ENCODE measurements at places on chromosomes 6 and 20.

- no peak for DNase-seq
These were observed 32.1 kb upstream of the JAG1 start for GRCh38 chr20:10705801-10706459.

DNA sequence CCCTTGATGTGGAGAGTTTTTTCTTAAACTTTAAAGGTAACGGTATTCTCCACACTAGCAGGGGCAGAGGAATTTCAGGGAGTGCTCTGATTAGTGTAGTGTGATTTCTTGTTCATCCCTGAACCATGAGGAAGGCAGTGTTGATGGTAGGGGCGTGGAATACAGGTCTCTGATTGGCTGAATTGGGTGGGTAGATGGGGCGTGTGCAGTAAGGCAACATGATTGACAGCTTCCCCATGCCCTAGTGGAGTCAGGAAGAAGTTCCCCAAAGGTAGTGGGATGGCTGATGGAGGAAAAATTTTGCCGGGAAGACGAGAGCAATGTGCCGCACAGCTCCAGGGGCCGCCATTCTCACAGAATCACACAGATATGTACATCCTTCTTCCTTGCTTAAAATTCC, 97.4 kb upstream of the SALL4 start:
- DNase-seq, result no peak

- no peak for DNase-seq
These were observed 599.6 kb downstream of the PTPRT start for GRCh38 chr20:42589976-42590639.

GRCh38 chr6:64054861-64055260, 419.3 kb downstream of the PHF3 start:
- no peak for DNase-seq

DNA sequence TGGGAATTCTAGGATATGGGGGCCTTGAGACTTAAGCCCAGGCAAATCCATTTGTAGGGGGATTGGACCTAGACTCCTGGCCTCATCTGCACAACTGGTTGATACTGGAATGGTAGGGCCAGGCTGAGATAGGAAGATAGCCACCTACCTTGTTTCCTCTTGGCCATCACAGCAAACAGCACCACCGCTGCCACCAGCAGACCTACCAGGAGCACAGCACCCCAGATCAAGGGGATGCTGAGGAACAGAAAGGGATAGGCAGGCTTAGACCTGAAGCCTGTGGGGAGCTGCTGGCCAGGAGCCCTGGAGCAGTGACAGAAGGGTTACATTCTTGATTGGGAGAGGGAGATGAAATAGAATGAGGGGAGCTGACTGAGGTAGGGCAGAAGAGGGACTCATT, 3.5 kb downstream of the TREML1 start:
- DNase-seq, result no peak

- DNase-seq, result no peak
These were observed 25.7 kb upstream of the HINT3 start for GRCh38 chr6:125930765-125931418.

- no peak for DNase-seq
These were observed 43.6 kb downstream of the ZDHHC14 start for GRCh38 chr6:157424491-157425020.

- no peak for DNase-seq
These were observed 60.8 kb downstream of the CD24 start for GRCh38 chr6:106913676-106914280.

DNA sequence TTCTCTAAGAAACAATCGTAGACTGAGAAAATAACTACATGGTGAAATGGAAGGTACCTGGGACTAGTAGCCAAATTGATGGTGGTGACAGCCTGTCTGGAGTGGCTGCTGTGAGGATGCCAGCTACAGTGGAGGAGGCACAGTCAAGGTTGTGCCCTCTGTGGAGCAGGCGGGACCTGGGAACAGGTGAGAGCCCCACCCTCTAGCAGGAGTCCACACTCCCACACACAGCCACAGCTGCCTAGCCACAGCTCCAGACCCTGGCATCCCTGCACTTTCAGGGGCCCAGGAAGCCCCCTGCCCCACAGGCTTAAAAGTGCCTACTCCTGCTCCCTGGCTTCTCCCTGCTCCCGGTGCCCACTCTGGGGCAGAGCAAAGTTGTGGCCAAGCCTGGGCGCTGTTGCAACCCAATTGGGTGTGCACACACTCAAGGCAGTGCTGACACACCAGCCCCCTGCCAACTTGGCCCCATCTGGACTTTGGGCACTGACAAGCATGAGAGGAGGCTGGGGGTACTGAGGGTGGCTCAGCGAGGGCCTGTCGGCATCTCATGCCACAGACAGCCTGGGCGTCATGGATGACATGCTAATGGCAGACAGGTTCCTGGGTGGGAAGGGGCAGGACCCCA, 548.7 kb downstream of the TBC1D32 start:
- no peak for DNase-seq

- no peak for DNase-seq
These were observed 31.6 kb downstream of the MYLK4 start for GRCh38 chr6:2719093-2719455.

- DNase-seq, result no peak
These were observed 5.3 kb upstream of the PM20D2 start for GRCh38 chr6:89140347-89141156.

DNA sequence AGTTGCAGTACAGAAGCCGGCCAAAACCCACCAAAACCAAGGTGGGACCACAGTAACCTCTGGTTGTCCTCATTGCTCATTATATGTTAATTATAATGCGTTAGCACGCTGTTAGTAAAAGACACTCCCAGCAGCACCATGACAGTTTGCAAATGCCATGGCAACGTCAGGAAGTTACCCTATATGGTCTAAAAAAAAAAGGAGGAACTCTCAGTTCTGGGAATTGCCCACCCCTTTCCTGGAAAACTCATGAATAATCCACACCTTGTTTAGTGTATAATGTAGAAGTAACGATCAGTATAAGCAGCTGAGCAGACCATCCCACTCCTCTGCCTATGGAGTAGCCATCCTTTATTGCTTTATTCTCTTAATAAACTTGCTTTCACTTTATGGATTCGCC, 148.6 kb upstream of the EXOC2 start:
- DNase-seq, result no peak

DNA sequence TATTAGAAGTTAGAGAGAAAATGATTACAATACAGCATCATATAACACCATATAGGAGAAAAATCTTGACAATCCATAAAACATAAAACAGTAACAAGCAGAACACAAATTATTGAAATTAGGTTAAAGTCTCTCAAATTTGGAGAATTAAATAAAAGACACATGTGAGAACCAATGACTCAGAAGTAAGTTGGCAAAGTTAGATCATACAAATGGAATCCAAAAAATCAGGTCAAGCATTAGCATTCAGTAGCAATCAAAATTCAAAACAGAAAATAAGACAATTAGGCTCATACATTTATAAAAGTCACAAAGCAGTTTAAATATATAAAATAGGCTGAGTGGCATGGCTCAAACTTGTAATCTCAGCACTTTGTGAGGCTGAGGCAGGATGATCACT, 775.6 kb downstream of the PHF3 start:
- DNase-seq, result no peak

- no peak for DNase-seq
These were observed 1.7 kb downstream of the APMAP start for GRCh38 chr20:24990810-24991252.

DNA sequence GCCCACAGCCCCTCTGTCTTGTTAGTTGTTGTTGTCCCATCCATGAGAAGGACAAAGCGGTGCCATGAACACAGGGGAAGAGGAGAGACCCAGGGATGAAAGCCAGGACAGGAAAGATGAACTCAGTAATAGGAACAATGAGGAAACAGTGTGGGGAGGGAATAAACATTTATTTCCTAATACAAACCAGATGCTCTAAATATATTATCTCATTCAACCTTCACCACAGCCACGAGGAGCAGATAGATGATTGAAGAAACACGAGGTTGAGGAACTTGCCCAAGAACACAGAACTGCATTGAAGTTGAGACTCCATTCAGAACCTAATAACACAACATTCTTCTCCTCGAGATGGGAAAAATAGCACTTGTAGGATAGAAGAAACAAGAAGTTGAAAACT, 53.0 kb upstream of the AIG1 start:
- DNase-seq, result no peak

GRCh38 chr20:4412216-4412615, 309.5 kb upstream of the PRND start:
- no peak for DNase-seq

DNA sequence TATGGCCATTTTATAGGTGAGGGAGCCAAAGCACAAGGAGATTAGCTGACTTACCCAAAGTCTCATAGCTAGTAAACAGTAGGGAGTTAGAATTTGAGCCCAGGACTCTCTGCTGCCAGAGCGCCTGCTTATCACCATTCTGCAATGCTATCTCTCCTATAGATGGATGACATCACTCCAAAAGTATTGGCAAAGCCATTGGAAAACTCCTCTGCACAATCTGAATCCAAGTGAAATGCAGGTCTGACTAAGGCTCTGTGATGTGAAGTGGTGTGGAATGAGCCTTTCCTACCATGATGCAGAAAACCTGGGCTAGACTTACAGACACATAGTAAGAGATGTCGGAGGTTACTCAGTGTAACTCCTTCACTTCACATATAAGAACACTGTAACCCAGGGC, 106.3 kb downstream of the GRM1 start:
- no peak for DNase-seq

DNA sequence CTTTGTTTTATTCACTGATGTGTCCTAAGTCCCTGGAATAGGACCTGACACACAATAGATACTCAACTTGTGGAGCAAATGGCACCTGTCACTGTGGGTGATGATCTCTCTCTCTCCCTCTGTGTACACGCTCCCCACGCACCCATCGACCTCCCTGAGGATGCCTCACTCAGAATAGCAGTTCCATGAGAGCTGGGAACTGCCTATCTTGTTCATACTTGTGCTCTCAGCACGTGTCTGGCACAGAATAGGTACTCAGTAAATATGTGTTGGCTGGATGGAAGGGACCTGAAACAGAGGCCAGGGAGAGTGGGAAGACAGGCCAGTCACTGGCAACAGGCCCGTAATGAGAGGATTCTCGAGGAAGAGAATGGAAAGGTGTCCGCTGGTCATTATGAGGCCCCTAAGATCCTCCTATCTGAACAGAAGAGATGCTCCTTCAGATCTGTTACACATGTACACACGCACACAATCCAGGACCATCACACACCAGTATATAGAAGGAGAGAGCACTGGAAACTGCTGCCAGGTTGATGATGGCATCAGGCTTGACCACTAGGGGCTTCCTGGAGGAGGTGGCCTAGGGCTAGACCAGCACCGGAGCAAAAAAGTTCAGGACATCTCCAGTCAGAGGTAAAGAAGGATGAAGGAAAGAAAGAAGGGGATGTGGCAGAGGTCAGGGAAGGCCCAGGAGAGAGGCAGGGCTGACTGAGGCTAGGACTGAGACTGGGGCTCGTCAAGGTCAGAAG, 30.9 kb downstream of the VEGFA start:
- no peak for DNase-seq

DNA sequence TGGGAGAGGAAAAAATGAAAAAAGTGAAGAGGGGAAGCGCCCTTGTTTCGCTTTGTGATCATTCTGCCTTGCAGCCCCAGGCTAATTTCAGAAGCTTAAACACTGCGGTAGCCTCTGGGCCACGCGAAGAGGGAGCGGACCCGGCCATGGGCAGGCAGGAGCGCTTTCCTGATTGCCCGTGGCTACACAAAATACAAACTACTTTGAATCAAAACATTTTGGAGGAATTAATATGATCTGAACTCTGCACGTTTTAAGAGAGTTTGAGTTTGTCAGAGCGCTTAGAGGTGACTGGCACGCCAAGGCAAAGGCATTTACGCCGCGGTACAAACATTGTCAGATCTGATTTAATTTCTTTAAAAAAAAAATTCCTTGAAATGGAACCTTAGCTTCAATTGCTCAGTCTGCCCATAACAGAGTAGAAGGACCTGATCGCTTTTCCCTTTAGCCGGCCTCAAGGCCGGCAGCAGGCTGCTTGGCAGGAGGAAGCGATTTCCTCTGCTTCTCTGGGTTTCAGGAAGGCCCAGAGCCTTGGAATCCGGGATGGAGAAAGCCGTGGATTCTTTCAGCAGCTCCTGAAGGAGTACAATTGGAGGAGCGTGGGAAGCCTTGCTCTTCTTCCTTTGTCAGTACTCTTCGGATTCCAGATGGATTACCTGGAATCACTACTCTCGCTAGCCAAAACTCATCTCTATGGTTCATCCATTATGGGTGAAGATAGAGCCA, 9.7 kb downstream of the TFAP2D start:
- DNase-seq, result no peak

DNA sequence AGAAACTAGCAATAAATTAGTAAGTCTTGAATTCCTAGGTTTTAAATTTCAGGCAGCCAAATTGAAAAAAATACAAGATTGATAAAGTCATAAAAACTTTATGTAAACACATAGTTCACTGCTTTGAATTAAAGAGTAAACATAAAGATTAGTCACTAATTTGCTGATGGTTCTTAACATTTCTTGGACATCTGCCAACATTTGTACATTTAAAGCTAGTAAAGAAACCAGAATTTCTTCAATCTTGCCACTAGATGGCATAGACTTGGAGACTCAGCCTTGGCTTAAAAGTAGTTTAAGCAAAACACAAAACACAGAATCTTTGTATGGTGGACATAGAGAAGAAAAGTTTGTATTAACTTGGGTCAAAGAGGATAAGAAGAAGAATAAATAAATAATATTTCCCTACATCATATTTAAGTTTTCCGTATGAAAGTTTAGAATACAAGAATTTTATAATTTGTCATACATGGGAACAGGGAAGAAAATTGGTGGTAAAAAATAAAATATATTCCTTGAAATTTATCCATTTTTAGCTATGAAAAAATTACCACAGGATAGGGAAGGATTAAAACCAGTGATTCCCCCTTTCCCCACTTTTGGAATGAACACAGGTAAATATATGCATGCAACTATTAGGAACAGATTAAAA, 41.7 kb upstream of the FAM135A start:
- peak; percentile 74 for DNase-seq

GRCh38 chr6:88165844-88166492, at the start of gene CNR1:
CNR1 (minus strand) TSS chr6:88166347; CDS start chr6:88145274, 21,073 bp downstream.
- DNase-seq, result peak; percentile 53

DNA sequence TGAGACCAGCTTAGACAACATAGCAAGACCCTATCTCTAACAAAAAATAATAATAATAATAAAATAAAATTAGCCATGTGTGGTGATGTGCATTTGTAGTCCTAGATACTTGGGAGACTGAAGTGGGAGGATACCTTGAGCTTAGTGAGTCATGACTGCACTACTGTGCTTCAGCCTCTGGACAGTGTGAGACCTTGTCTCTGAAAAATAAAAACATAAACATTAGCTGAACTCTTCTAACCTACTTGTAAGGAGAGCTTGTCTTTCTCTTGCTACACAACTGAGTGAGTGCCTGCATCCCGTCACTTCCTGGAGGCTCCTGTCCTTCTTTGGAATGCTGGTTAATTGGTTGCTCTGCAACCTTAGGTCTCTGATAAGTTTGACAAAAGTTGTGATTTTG, 5.1 kb upstream of the DBNDD2 start:
- no peak for DNase-seq

DNA sequence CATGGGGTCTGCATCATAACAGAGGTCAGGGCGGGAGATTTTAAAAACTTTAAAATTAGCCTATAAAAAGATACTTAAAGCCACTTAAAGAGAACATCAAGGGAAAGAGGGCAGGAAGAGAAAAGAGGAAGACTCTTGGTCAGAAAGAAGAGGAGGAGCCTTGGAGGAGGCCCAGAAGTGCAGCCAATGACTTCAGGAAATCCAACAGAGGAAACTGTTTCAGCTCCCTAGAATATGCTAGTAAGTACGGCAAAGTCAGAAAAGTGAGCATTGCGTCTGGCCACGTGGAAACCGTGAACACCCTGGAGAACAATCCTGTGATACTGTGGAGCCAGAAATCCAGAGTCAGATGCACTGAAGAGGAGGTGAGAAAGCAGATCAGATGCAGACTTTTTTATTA, 22.5 kb upstream of the NHSL1 start:
- DNase-seq, result no peak
